ENCODE measurements at places on chromosomes 5 and 9.

GRCh38 chr5:127898551-127899213, 184.9 kb upstream of the SLC12A2 start:
- no peak for DNase-seq

GRCh38 chr5:175385691-175386362, 58.2 kb downstream of the DRD1 start:
- no peak for DNase-seq

DNA sequence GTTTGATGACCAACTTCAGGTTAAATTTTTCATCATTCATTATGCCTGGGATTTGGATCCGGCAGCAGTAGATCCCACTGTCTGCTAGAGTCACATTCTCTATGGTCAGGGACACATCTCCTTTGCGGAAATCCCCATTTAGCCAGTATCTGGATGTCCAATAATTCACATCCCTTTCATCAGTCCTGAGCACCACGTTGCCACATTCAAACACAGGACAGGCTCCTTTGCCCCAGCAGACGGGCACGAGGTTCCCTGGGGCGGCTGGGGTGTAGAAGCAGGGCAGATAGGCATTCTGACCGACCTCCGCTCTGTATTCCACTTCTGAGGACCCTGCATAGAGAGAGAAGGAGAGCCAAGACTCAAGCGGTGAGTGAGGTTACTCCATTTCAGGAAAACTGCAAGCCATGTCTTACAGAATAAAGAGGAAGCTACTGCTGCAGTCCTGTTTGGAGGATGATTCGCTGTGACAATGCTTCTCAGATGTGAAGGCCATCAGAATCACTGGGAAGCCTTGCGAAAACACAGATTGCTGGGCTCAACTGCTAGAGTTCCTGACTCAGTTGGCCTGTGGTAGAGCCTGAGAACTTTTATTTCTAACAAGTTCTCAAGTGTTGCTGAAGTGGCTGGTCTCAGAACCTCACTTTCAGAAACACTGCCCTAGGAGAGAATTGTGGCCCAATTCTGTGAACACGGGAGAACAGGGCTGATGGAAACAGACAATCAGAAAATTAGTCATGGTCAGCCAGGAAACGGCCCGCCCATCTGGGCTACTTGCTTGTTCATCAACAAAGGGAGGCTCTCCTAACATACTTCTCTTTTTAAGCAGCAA, 2.0 kb downstream of the HAVCR2 start:
- no peak for DNase-seq

GRCh38 chr5:55102348-55102747, at the start of gene GZMA:
GZMA (plus strand) TSS chr5:55102646; CDS start chr5:55102683, 37 bp downstream.
- DNase-seq, result no peak

GRCh38 chr9:69376651-69377050, 51.6 kb downstream of the ENTREP1 start:
- DNase-seq, result no peak

- DNase-seq, result no peak
Observed at GRCh38 chr5:17037751-17038150, 101.7 kb upstream of the MYO10 start.

- no peak for DNase-seq
Observed at GRCh38 chr5:160649304-160649703, 202.7 kb downstream of the ATP10B start.

- no peak for DNase-seq
Observed at GRCh38 chr5:91244380-91245073, 138.6 kb downstream of the ARRDC3 start.

DNA sequence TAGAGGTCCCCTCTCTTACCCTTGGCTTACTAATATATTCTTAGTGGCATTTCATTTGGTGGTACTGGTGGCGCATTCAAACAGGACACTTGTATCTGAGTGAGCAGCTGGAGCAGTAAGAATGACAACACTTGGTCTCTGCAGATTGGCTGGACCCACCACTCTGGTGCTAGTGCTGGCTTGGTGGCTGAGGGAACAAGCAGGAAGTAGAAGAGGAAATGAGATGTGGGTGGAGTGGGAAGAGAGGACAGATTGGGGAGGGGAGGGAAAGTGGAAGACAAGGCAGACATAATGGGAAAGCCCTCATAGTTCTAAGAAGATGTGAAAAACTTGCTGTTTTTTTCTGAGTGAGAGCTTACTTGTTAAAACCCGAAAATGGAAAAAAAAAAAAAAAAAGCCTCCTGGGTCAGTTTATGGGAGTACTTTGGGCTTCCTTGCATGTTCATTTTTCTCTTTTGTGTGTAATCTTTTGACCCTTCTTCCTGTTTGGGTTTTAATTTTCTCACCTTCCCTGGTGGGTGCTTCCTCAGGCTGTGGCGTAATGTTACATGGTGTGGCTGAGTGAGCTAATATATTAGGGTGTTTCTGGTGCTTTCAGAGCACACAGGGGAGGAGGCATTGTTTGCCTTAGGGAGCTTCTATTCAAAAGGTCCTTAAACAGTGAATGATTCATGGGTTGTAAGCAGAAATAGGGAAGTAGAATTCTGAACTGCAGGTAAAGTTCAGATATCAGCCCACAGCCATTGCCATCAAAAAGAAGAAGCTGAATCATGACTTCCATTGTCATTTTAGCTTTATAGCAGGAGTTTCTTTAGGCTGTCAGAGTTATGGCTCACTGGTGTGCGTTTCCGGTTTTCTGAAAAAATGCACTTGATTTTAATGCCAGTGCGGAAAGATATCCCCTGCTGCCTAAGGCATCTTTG, 52.3 kb downstream of the TLE4 start:
- DNase-seq, result peak; percentile 8

GRCh38 chr9:98536542-98537173, 172.1 kb downstream of the GABBR2 start:
- no peak for DNase-seq

DNA sequence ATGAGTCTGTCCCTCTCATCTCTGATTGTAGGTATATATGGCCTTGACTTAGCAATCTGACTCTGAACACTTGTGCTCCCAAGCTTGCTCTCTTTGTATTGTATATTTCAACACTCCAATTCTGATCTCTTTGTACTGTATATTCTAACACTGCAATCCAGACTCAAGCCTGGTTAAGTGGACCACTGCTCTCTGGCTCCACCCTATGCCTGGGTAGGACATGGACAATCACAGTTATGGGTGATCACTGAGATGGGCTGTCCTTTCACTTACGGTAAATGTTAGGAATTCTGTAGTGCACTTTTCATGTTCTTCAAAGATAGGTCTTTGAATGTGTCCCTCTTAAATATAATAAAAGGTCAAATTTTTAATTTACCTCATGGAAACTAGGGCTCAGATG, 165.1 kb downstream of the TLR4 start:
- DNase-seq, result no peak

DNA sequence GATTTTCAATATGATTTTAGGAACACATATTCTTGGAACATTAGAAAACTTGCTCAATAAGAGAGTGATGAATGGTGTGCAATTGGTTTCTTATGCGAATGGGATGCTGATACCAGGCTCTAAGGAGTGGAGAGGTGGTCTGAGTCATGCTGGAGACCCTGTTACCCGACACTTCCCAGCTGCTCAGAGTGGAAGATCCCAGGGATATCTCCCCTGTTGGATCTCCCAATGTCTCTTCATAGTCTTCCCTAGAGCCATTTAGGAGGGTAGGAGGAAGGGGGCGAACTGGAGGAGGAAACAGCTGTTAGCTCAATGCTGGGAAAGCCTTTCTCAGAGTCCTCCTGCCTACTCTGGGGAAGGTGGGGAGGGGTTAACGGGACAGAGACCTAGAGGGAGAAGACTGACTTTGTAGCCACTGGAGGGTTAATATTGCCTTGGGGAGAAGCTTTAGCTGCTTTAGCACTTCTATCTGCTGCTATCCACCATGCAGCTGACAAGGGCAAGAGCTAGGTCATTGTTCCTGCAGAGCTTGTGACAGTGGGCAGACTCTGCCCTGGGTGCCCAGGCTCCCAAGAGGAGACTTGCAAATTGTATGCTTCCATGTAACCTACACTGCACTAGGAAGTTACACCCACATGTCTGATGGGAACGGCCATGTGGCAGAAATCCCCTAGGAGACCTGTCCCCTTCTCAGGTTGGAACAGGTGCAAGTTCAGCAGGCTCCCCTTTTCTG, 301.0 kb downstream of the GADD45G start:
- no peak for DNase-seq

DNA sequence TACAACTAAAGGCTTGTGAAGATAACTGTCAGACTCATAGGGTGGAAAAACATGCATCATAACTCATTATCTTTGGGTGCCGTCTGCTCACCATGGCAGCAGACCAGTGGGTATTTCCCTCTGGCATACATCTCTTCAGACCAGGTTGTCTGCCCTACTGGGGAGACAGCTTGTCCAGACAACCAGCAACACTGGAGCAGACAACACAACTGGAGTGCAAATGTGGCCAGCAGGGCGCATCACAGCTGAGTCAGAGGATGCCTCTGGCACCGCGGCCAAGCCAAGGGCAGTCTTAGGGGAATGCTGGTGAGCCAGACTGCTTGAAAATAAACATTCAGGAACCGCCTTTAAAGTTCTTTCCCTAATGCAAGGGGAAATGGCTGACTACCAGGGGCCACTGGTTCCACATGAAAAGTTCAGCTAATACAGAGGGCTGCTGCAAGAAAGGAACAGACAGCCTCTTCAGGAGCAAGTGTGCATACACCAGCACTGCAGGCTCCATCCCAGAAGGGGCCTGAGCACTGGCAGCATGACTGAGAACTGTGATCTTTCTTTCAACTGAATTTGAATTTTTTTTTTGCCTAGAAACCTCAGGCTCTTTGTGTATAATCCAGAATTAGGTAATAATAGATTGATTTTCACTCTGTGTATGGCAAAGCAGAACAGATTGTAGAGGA, 77.3 kb downstream of the MAMDC2 start:
- DNase-seq, result no peak

DNA sequence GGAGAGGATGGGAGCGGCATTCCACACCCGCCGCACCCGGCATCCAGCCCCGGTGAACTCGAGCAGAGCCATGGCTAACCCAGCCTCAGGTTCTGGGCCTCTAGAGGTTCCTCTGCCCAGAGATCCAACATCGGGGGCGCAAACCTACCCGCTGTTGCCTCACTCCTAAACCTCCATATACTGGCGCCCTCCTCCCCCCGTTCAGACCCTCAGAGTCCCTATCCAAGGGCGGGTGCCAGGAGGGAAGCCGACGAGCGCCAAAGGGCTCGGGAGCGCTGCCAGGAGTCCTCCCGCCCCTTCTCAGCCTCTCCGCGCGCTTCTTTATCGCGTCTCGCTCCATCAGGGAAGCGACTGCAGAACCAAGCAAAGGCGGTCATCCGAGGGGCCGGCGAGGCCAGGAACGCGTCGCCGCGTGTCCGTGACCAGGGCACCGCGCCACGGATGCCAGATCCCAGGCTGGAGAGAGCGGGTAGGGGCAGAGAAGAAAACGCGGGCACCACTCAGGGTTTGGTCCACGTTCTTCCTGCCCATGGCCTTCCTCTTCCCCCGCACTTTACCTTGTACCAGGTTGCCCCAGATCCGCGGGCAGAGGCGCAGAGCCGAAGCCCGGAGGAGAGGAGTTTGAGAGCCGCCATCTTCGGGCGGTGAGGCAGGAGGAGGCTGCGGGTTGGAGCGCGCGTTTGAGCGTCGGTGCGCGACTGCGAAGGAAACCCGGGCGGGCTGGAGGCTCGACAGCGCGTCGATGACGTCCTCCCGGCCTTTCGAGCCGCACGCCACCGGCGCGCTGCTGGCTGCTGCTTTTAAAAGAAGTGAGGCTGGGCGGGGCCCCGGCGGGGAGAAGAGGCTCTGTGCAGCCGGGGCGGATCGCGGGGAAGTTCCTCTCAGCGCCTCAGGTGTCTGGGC, at the start of gene OXCT1:
OXCT1 (minus strand) TSS at position 702 of the 903 bp plus-strand sequence; CDS start at position 635, 67 bp downstream.
- peak; percentile 90 for DNase-seq

All from stimulated activated CD8-positive, alpha-beta memory T cell treated with anti-CD3 and anti-CD28 coated beads, Interleukin-2, amount 100 ng/mL, for 1 hour (primary cell).